ENCODE measurements at places on chromosomes 7 and 10.

DNA sequence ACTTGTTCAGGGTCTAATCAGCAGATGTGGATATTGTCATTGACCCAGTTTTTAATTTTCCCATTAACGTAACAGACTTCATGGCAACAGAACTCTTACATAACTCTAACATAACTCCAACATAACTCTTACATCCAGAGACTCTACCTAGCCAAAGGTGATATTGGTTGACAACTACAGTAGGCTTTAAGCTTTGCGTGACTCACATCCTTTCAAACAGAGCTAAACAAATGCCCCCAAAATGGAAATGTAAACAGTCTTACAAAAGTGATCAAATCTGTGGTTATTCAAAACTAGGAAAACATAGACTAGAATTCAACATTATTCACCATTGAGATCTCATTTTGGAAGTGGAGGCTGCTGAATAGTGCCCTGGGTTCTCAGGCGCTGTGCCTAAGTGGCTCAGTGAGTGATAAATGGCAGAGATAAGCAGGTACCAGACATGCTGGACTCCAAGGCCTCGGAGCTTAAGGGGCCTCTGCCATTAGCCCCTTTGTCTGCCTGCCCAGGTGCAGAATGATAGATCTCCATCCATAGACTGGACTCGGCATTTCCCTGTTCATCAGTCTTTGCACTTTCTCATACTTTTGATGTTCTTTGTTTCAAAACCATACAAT lies 34.3 kb upstream of the BTBD16 start:
- DNase-seq, result peak; percentile 87

GRCh38 chr7:21767300-21767900 lies 178.3 kb downstream of the CDCA7L start:
- peak; percentile 91 for DNase-seq

GRCh38 chr7:38873433-38873832 lies 35.6 kb downstream of the VPS41 start:
- no peak for DNase-seq

GRCh38 chr10:44627591-44628354 lies 242.9 kb upstream of the CXCL12 start:
- DNase-seq, result no peak

GRCh38 chr10:44010873-44011602 lies 362.4 kb upstream of the ZNF32 start:
- no peak for DNase-seq

DNA sequence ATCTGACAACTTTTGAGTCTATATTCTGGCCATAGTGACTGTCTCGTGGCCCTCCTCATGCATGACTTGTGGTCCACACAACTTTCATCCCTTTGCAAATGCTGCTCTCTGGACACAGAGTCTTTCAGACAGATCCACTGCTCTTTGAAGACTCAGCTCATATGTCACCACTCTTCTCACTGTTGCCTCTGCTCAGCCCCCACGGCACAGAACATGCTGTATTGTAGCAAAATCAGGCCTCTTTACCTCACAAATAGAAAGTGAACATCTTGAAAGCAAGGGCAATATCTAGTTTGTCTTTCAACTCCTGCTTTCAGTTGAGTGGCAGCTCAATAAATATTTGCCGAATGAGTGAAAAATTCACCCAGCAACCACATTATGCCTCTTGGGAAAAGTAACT lies 443.5 kb downstream of the NRG3 start:
- no peak for DNase-seq

- no peak for DNase-seq
Measured at GRCh38 chr7:123410273-123410904, 124.0 kb downstream of the IQUB start.

GRCh38 chr10:35720366-35720765 lies 78.3 kb upstream of the FZD8 start:
- no peak for DNase-seq

GRCh38 chr10:97974526-97975525 lies 55.6 kb downstream of the CRTAC1 start:
- DNase-seq, result no peak

DNA sequence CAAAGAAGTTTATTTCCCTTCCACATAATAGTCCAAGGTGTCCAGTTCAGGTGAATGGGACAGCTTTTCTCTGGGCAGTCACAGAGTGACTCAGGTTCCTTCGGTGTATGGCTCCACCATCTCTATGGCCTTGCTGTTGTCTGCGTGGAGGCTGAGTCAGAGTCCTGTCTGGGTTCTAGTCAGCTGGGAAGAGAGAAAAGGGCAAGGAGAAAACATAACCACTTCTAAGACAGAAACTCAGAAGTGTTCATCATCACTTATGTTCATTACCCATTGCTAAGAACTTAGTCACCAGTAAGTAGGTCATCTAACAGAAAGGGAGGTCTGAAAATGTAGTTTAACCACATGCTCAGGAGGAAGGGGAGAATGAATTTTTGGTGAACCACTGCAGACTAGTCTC lies 32.4 kb upstream of the CCDC7 start:
- no peak for DNase-seq
